ENCODE measurements at places on chromosomes 2 and 18.

DNA sequence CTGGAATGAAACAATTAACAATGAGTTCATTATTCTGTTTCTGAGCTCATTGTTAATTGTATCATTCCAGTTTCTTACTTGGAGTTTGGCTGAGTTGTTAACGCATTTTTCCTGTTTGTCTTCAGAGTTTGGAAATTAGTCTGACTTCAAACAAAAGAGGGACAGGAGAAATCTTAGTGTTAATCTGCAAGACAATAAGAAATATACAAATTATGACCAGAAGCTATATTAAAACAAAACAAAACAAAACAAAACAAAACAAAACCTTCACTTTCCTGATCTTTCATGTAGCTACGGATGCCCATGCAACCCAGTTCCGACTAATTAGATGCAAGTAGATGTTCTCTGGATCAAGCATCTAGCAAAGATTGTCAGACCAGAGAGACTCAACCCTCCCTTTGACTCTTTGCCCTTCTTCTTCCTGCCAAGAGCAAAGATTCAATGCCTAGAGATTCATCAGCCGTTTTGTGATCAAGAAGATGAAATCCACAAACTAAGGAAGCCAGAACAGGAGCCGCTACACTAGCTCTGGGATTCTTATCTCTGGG is 686.2 kb upstream of the FSHR start:
- DNase-seq, result no peak

GRCh38 chr2:239739206-239739605 is 285.9 kb downstream of the NDUFA10 start:
- no peak for DNase-seq

DNA sequence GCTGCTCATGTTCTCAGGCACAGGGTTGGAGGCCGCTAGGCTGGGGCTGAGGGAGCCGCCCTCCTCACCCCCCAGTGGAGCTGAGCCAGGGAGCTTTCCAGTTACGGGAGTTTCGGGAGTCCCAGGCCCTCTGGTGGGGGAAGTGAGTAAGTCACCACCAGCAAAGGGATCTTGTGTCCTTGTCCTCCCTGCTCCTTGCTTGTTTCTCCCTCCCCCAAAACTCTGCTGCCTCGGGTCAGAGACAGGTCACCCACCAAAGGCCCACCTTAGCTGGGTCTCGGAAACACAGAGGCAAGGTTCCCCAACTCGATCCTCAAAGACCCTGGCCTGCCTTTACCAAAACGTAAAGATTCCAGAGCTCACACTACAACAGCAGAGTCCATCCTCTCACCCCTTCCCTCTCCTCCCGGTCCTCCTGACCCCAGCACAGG is 60.5 kb upstream of the POMC start:
- no peak for DNase-seq

- no peak for DNase-seq
Observed at GRCh38 chr2:70630761-70631160, 77.1 kb upstream of the TGFA start.

DNA sequence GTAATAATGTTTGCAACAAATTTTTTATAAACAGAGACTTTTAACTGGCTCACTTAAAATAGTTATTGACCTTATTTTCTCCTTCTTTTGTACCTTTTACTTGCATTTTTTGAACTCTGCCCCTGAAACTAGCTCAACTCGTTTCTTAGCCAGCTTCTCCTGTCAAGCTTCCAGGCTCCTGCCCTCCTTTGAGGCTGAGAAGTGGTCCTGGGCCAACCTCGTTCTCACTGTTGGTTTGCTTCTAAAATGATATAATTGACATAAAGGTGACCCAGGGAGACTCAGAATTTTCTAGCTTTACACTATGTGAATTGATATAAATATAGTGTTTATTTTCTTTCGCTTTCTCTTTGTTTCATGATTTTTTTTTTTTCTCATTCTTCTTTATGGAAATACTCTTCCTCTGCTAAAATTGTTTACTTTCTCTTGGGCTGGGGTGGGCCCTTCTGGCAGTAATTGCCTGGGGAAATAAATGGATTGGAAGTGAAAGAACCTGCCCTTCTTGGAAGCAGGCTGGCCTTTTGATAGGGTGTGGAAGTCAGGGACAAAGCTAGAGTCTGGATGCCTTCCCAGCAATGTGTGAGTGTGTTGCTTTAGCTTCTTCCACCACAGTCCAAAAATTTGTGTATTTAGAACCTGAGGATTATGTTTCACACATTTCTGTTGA is 30.7 kb downstream of the GPD2 start:
- no peak for DNase-seq

GRCh38 chr2:177281400-177282180 is 17.1 kb upstream of the NFE2L2 start:
- no peak for DNase-seq

- DNase-seq, result no peak
Observed at GRCh38 chr2:96123936-96124335, 7.6 kb upstream of the ADRA2B start.

DNA sequence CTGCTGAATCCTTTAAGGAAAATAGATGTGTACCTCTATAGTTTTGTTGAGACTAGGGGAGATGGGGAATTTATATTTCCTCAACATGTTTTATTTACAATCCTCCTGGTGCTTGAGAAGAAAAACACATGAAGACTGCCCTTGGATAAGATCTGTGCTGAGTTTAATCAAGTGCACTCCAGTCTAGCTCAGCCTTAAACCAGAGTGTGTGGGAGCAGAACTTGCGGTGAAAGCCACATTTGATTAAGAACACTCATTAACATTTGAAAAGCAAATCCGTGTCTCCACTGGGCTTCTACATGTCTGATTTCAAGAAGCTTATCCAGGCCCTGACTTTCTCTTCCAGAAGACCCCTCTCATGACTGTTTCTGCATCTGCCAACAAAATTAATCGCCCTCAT is 84.8 kb upstream of the ITGA6 start:
- DNase-seq, result no peak

GRCh38 chr2:143803936-143804335 is 674.7 kb downstream of the ARHGAP15 start:
- no peak for DNase-seq

DNA sequence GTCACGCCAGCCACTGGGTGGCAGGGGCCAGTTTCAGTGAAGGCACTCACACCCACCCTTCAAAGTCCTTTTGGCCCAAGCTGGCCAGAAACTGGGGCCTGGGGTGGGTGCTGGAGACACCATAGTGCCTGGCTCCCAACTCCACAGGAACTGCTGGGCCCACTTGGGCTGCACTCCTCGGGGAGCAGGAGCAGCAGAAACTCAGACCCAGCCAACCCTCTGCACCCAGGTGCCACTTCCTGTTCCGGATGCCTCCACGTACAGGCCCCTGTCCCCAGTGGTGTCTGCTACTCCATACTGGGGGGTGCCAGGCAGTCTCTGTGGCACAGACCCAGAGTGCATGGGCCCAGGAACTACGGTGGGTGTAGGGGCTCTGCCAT is 42.5 kb upstream of the ZNF519 start:
- DNase-seq, result no peak

GRCh38 chr18:39969803-39970494 is 1985.1 kb upstream of the PIK3C3 start:
- DNase-seq, result no peak

- no peak for DNase-seq
Observed at GRCh38 chr2:206296128-206296527, 21.7 kb downstream of the ZDBF2 start.

DNA sequence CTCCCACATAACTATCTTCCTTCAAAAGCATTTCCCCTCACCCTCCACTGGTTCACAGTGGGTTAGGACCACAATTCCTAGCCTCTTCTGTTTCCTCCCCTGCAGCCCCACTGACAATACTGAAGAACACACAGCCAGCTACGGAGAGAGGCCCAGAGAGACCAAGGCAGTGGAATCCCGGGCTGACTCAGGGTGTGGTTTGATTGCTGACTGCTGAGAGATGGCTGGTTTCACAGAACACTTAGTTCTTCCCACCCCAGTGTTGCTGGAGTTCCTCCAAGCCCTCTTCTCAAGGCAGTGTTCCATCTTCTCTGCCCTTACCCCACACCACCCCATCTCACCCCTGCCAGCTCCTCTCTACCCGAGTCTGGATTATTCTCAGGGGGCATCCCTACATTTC is 43.3 kb upstream of the ZFP36L2 start:
- DNase-seq, result no peak

GRCh38 chr2:73103018-73103542 is 9.7 kb downstream of the RAB11FIP5 start:
- DNase-seq, result no peak

Measured in CD4-positive, alpha-beta memory T cell (primary cell).